D721Med (cell line): ENCODE measurements at places on chromosomes 6 and 20.

- DNase-seq: no peak
Measured at GRCh38 chr6:3884007-3884745, 35.0 kb downstream of the FAM50B start.

- no peak for DNase-seq
Measured at GRCh38 chr20:29497261-29497671, 1760.2 kb upstream of the DEFB115 start.

- no peak for DNase-seq
Measured at GRCh38 chr20:9480066-9480465, 34.3 kb upstream of the LAMP5 start.

- DNase-seq: peak; percentile 51
Measured at GRCh38 chr6:3410385-3411360, 46.2 kb downstream of the SLC22A23 start.

- no peak for DNase-seq
Measured at GRCh38 chr6:43942616-43943015, 172.6 kb downstream of the VEGFA start.

DNA sequence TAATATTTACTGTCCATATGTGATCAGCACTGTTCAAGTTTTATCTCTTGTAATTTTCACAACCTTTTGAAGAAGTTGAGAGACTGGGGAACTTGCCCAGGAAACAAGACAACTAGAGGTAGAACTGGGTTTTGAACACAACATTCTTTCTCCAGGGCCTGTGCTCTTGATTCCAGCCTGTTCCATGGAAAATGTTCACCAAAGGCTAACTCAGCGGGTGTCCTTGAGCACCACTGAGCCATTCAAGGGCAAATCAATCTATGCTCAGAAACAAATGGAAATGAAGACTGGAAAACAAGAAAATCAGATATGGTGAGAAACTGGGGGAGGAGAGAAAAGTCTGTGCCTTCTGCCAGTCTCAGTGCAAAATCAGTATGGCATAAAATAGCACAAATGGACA lies 682.2 kb upstream of the AGPAT4 start:
- no peak for DNase-seq

DNA sequence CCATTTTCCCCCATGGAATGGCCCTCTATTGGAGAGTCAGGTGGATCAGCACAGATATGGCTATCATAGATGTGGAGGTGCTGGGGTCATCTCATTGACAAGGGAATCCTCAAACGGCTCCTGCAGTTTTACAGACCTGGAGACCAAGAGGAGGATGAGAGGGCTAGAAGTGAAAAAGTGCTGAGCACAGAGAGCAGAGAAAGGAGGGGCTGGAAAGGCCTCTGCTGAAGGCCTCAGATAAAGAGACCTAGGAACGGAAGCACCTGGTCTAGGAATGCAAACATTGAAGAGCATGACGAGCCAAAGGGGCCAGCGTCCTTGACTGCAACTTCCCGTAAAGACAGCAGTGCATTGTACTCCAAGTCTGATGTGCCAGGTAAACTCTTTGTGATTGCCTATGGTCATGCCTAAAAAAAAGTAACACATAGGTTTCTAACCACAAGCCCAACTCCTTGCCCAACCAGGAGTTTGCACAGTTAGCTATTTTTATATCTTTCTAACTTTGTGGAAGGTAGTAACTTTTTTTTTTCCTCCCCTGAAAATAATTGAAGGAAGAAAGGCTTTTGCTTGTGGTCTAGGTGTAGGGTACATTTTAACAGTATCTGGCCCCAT lies 15.2 kb downstream of the RSPH4A start:
- DNase-seq: no peak
